Type B pancreatic cell (in vitro differentiated cells): ENCODE measurements at places on chromosomes 7 and 10.

- DNase-seq = no peak
Observed at GRCh38 chr7:139808427-139808826, 20.6 kb upstream of the TBXAS1 start.

DNA sequence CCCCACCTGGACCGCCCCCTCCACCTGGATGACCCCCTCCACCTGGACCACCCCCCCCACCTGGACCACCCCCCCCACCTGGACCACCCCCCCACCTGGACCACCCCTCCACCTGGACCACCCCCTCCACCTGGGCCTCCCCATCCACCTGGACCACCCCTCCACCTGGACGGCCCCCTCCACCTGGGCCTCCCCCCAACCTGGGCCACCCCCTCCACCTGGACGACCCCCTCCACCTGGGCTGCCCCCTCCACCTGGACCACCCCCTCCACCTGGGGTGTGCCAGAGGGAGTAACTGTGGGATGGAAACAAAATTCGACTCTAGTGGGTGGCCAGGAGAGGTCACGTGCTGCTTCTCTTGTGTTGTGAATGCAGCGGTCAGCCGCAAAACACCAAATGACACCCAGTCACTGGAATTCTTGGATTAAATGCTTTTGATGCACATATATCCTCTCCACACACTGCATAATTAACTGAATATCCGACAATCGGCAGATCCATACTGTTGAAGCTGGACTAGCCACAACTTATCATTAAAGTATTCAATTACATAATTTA, 316.7 kb downstream of the PTPRN2 start:
- peak; percentile 40 for DNase-seq

GRCh38 chr7:134140889-134141867, 14.0 kb downstream of the LRGUK start:
- DNase-seq = no peak

DNA sequence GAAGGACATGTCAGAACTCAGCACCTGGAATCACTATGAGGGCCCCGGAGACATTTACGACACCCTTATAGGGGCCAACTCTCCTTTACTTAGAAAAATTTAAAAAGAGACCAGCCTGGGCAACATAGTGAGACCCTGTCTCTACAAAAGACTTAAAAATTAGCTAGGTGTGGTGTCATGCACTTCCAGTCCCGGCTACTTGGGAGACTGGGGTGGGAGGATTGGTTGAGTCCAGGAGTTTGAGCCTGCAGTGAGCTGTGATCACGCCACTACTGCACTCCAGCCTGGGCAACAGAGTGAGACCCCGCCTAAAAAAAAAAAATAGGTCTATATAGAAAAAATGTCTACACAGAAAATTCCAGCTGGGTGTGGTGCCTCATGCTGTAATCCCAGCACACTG, 7.5 kb upstream of the CYTH3 start:
- no peak for DNase-seq

GRCh38 chr7:118311121-118311836, 86.8 kb downstream of the ANKRD7 start:
- DNase-seq = no peak

DNA sequence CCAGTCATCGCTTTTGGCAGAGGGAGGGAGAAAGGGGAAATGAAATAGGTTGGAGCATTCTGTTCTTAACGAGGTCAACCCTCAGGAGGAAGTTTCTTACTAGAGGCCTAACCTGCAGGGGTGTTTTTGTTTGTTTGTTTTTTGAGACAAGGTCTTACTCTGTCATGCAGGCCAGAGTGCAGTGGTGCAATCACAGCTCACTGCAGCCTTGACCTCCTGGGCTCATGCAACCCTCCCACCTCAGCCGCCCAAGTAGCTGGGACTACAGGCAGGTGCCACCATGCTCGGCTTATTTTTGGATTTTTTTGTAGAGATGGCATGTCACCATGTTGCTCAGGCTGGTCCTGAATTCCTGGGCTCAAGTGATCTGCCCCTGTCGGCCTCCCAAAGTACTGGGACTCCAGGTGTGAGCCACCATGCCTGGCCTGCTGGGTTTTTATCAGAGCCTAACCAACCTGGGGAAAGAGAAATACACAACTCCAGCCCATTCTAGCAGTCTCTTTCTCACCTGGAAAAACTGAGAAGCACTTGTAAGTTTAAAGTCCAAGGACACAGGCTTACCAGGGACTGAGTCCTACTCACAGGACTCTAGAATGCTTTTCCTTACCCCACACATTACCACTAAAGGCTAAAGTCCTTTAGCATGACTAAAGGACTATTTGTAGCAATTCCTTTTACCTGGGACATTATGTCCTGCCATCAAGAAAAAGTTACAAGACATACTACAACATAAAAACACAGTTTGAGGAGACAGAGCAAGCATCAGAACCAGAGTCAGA, 101.0 kb upstream of the EGFR start:
- no peak for DNase-seq

DNA sequence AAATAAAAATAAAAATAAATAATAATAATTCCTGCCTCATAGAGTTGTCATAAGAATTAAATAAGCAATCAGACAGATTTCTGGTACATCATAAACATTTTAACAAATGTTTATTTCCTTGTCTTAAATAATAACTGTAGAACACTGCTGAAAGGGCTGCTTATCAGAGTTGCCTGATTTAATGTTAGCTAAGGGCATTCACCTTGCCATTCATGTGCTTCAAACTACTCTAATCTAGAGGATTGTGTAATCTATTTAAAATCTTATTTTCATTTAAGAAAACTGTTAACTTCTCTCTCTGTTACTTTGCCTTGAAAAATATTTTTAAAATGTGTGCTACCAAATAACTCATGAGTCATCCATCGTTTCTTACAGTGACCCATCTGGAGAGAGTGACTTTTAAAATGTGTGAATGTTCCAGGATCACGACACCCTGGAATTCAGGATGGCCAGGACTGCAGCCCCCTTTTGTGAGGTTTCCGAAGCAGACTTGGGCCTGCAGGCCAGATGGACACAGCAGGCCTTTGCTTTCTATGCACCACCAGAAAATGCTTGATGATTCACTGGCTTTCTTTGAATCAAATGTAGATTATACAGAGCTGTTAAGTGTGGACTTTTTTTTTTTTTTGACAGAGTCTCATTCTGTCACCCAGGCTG, 109.1 kb upstream of the TNS3 start:
- no peak for DNase-seq

GRCh38 chr7:135275971-135276580, 42.4 kb downstream of the STRA8 start:
- DNase-seq = no peak

GRCh38 chr7:111057066-111057465, 33.9 kb upstream of the LRRN3 start:
- DNase-seq = no peak
